Psoas muscle (tissue), 8 donors: ENCODE measurements at places on chromosomes 13 and 19.

GRCh38 chr19:49690656-49691242 is at the start of gene CPT1C:
TSS of gene CPT1C (plus strand) at chr19:49691116. CDS start at chr19:49692253, 1,137 bp downstream.
- peak; percentile 78 for DNase-seq

DNA sequence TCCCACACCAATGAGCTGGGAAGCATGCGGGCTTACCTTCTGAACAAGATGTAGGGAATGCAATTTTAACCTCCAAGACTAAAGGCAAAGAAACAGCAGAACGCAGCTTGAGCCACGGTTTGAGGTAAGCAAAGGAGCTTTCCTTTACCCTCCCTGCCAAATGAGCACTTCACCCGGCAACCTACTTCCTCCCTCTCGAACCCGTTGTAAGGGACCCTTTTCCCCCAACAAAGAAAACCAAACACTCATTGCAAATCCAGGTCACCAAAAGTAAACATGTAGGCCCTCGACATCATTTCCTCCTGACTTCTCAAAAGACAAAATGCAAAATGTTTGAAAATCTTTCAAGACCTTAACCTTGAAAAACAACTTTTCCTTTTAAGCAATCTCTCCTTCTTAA is 65.3 kb downstream of the ABCC4 start:
- no peak for DNase-seq

- peak; percentile 59 for DNase-seq
These were observed 13.6 kb downstream of the CFD start for GRCh38 chr19:873084-873483.

DNA sequence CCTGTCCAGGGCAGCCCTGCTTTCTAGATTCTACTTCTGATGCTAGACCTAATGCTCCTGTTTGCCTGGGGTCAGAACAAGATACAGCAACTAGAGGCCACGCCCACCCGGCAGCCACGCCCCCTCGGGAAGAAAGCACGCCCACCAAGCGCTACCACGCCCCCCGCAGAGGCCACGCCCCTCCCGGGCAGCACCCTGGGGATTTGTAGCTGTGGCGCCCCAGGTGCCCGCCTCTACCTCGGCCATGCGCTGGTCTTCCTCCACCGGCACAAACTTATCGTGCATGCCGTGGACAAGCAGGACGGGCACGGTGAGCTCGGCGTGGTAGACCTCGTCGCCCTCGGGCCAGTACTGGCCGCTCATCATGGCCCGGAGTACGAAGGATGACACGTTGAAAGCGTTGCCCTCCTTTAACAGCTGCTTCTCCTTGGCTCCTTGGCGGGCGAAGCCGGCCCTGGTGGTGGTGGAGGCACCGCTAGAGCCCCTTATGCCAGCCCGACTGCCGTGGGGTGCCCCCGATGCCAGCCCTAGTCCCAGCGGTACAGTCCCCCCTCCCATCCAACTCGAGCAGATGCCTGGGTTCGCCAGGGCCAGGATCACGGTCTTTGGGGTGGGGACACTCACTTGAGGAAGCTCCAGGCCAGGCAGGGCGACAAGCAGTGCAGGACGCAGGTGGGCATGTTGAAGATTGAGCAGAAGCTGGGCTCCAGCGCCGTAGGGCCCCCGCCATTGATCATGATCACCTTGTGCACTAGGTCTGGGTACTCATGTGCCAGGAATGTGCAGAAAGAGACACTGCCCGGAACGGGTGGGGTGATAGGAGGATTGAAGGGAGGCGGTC is 9.0 kb downstream of the ABHD8 start:
- DNase-seq = peak; percentile 69

DNA sequence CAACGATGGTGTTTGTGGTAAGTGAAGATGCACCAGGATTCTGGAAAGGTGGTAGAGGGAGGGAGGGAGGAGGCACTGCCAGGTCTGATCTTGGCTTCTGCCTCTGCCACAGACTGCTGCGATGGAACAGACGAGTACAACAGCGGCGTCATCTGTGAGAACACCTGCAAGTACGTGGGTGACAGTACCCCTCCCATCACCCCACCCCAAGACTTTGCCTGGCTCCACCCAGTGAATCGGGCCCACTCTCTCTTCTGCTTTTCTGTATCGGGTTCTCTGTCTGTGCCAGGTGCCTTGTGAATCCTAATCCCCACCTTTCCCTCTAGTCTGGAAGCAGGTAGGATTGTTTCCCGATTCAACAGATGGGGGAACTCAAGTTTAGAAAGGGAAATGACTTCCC is 2.5 kb downstream of the PRKCSH start:
- DNase-seq = no peak

DNA sequence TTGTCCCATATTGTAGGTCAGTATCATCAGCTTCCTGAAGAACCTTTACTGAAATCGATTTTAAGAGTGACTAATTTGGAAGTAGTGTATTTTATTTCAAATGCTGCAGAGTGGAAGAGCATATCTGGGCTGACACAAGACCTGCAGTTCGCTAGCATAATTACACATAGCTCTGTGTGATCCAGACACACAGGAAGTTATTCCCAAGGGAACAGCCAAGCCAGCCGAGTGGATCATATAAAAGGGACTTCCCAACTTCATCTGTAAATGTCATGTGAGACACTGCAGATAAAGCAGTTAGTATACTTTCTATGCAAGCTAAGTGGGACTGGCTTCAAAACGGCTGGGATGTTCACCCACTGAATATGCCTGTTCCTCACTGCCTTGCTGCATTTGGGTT is 760.4 kb downstream of the SLITRK1 start:
- DNase-seq = no peak

DNA sequence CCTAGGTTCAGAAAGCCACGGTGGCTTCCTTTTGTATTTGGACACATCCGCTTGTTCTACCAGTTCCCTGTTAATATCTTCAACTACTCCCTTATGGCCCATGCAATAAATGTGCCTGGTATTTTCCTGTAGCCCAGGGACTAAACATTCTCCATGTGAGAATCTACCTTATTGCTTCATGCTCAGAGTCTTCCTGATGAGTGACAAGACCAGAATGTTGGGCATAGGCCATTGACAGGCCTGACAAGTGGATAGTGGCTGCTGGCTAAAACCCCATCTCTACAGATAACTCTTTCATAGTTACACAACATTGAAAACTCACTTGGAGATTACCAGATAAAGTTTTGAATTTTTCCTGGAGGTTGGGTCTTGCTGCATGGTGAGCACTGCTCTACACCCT is 449.9 kb downstream of the HS6ST3 start:
- no peak for DNase-seq

- no peak for DNase-seq
These were observed 7.9 kb downstream of the INTS6 start for GRCh38 chr13:51444922-51445321.

GRCh38 chr13:81916461-81916860 is 1575.5 kb upstream of the SPRY2 start:
- DNase-seq = no peak

DNA sequence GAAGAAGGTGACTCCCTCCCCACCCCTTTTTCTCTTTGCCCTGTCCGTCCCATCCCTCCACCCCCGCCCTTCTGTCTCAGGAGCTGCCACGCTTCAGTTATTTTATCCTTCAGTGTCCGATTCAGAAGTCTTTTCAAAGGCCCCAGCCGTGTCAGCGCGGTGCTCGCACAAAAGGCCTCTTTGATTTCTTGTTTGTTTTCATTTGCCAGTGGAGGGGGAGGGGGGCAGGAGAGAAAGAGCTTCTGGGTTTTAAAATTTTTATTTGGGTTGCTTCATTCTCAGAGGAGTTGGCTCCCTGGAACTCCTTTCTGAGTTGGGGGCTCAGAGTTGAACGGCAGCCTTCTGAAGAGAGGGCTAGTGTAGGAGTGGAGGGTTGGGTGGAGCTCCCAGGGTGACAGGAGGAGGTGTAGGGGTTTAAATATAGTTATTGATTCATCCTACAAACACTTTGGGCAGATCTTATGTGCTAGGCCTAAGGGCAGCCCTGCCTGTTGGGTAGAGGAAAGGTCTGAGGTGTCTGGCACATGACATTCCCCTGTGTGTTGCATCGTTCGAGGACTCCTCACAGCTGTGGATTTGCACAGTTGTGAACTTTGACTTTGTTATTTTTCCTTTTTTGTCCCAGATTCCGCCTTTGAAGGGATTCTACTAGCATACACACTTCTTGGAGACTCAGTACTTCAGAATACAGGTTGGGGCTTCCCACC is 36.8 kb downstream of the NFIX start:
- DNase-seq = peak; percentile 77

- DNase-seq = no peak
These were observed 1.9 kb upstream of the SIGLEC5 start for GRCh38 chr19:51632126-51632525.

- no peak for DNase-seq
These were observed 173.1 kb downstream of the ABCC4 start for GRCh38 chr13:95128045-95128643.

DNA sequence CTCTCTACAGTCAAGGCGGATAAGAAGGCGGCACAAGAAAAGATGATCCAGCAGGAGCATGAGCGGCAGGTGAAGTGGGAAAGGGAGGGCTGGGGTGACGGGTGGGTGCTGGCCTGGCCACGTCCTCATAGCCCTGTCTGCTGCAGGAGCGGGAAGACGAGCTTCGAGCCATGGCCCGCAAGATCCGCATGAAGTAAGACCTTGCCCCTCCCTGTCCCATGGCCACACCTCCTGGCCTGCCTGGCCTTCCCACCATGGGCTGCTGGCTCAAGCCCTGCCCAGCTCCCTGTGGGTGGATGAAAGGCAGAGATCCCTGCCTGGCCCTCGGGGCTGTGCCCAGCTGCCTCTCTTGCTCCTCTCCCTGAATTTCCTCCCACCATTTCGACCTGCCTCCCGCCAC is 7.2 kb downstream of the ZNF296 start:
- no peak for DNase-seq

GRCh38 chr19:17843292-17843827 is 4.4 kb downstream of the JAK3 start:
- DNase-seq = no peak

GRCh38 chr19:40403262-40403984 is 9.8 kb downstream of the PRX start:
- DNase-seq = peak; percentile 91

DNA sequence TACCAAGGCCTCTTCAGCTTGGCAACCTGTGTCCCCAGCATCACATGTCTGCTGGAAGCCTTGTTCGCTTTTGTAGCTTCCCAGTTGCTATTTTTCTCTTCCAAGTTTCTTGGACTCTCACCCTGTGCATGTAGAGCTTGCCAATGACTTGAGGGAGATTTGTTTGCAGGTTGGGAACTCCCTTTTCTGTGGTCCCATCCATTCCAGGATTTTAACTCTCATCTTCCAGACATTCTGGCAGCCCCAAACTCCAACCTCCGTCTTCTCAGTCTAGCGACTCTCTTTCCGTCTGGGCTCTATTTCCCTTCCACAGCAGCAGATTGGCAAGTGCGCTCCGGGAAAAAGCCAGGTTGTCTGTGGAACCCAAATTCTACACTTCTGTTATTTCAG is 9.0 kb downstream of the PLAUR start:
- DNase-seq = no peak

DNA sequence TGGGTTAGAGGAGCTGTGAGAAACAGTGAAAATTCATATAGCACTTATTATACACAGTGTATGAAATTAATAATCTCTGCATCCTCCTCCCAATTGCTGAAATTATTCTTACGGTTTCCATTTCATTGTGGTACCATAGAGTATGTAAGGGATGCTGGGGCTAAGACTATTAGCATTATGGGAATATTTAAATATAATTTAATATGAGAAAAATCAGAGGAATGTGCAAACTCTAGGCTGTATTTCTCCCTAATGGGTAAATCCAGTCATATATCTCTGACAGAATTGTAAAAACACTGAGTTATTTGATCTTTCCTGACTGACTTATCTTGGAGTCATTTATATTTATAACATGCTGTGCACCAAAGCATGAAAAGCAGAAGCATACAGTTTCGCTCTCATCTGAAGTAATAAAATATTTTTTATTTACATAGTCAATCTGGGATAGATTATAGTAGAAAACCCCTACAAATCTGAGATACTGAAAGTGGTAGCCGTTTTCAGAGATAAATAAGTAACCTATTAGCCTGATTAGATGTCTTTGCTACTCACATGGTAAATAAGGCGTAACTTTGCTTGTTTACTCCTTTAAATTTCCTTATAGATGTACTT is 34.9 kb downstream of the LRCH1 start:
- DNase-seq = no peak

DNA sequence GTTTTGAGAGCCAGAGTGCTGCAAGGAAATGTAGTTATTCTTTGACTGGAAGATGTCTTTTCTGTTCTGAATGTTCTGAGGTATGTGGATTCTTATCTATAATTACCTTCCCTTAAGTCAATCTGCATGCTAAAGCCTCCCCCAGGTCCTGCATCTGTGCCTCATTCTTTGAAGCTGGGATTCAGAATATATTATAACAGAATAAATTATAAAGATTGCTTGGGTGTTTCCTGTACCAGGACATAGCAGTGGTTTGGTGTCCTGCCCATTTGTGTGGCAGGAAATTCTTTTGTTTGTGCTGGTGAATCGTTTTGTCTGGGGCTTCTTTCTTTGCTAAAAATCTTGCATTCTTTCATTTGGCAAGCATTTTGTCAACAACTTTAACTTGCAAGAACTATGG is 60.2 kb downstream of the ITGBL1 start:
- no peak for DNase-seq

GRCh38 chr19:29260477-29261317 is 47.7 kb upstream of the UQCRFS1 start:
- DNase-seq = no peak
